ENCODE measurements at places on chromosomes 13 and 19. TPM values are rescaled to one million over a fixed set of nuclear protein-coding genes. Genes with fewer than 3 reads are reported as not detected.

- DNase-seq: no peak
Observed at GRCh38 chr19:54875506-54875905, 1.5 kb downstream of the FCAR start.

The ACP7 gene
- polyA plus RNA-seq: 0.07 TPM

The MYBPC2 gene
- 65.8 TPM for polyA plus RNA-seq

DNA sequence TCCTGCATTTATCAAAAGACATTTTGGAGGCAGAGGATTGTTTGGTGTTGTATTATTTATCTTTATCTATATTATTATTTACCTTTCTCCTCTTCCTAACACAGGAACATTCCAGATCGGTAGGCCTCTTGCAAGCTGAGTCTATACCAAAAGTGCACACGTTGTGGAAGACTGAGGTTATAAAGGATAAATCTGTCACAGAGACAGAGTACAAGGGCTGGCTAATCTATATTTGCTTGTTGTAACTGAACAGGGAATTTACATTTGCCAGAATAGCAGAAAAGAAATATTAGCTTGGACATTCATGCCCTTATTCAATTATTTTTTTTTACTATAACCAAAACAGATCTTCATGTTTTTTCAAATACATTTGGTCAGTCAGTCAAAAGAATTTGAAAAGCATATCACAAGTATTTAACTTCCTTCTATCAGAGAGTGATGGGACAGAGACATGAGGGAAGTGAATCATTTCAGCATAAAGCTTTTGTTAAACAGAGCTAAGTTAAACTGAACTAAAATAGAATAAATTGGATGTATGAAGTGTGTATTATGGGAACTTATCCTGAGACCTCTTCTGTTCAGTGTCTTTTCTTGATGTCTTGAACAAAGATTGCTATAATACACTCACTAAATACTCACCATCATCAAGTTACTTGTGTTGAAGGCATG, 352.5 kb downstream of the DNAJC15 start:
- no peak for DNase-seq

The KLK7 gene
- polyA plus RNA-seq: not detected

The RPL18 gene
- polyA plus RNA-seq: 1,373 TPM

- no peak for DNase-seq
Observed at GRCh38 chr13:66859078-66859477, 371.1 kb downstream of the PCDH9 start.

The SIGLEC11 gene
- 0.13 TPM for polyA plus RNA-seq

GRCh38 chr19:52028027-52028779, at the start of gene ZNF614:
Gene ZNF614 (minus strand): TSS chr19:52028379. CDS start chr19:52025745, 2,634 bp downstream.
- peak; percentile 88 for DNase-seq

The ZNF135 gene
- polyA plus RNA-seq: 0.89 TPM

- peak; percentile 52 for DNase-seq
Observed at GRCh38 chr19:28878862-28879566, 333.9 kb downstream of the UQCRFS1 start.

GRCh38 chr13:29567411-29567810, 28.1 kb downstream of the SLC7A1 start:
- DNase-seq: no peak

The FBXO27 gene
- polyA plus RNA-seq: 0.77 TPM

GRCh38 chr19:3387645-3388589, 21.5 kb downstream of the NFIC start:
- DNase-seq: peak; percentile 96

The ZNF613 gene
- polyA plus RNA-seq: 4.5 TPM

DNA sequence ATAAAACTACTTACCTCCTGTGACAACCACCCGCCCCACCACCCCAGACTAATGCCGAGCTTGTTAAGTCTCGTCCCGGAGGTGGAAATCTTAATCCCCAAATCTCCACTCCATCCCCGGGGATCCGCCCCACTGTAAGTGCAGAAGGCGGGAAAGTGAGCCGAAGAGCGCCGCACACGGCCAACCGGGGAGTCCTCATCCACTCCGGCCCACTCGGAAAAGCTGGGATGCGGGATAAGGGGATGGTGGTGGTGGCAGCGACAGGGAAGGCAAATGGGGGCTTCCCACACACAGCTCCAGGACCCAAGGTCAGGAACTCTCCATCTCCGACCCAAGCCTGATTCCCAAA, 621 bp downstream of the FBL start:
- no peak for DNase-seq

The MED16 gene
- 51.3 TPM for polyA plus RNA-seq

The HRC gene
- 160 TPM for polyA plus RNA-seq

DNA sequence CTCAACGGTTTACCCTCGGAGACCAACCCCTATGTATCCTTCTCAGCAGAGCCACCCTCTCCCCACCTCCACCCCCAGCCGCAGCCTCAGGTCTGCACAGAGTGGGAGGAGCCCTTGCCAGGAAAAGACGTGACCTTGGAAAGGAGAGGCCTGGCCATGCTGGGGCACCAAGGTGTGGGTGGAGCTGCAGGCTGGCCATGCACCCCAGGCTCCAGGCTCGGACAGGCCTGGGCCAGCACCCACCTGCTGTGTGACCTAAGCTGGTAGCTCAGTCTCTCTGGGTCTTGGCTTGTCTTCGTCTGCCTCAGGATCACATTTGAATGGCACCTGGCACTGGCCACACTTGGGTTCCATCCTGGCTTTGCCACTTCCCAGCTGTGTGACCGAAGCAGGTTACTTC, 29.5 kb downstream of the CCDC8 start:
- no peak for DNase-seq

The REEP6 gene
- 0.55 TPM for polyA plus RNA-seq

GRCh38 chr19:5417495-5418436, 37.5 kb upstream of the ZNRF4 start:
- no peak for DNase-seq

All from psoas muscle (tissue), 8 donors.